ENCODE measurements at places on chromosomes 3 and 15.
A peak's percentile ranks its signal among the peaks of the same experiment; 100 is the strongest.

DNA sequence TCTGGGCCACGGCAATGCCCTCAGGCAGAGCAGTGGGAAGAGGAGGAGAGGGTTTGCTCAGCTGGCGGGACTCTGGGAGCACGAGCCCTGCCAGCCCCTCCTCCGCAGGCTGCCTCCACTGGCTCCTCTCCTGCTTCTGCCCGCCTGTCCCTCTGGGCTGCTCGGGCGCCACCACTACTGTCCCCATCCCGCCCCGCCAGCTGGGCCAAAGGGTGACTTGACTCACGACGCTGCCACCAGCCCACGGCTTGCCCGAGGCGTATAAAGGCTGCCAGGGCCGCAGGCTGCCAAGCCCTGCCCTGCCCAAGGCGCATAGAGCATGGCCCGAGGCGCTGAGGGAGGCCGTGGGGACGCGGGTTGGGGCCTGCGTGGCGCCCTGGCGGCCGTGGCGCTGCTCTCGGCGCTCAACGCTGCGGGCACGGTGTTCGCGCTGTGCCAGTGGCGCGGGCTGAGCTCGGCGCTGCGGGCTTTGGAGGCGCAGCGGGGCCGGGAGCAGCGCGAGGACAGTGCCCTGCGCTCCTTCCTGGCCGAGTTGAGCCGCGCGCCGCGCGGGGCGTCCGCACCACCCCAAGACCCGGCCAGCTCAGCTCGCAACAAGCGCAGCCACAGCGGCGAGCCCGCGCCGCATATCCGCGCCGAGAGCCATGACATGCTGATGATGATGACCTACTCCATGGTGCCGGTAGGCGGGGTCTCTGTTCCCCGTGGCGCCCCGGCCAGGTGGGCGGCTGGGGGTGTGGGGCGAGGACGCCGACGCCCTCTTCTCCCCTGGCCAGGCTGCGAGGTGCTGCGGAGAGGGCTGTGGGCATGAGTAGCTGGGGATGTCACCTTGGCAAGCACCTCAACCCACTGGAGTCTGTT, at the start of gene GLDN:
GLDN (plus strand) TSS at position 290 of the 861 bp plus-strand sequence; CDS start at position 320, 30 bp downstream.
- DNase-seq = no peak

DNA sequence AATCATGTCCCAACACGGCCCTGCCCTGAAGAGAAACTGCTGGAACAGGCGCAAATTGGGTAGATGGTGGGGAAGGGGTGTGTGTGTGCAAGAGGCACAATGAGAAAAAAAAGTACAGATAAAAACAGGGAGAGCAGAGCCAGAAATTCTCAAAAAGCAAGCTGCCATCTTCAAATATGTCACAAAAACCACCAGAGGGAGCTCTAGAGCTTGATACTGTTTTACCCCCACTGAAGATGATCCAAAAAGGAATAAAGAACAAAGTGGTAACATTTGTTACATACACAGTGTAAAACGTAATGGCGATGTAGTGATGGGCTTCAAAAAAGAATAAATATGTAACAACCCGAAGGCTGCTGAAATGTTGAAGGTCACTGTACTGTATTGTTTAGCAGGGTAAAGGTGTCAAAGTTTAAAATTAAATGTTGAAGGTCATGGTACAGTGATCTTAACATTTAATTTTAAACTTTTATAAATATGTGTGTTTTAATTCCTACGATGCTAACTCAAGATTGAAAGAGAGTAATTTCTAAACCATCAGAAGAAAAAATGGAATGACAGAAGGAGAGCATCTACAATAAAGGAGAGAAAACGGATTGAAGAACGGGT, 6.0 kb downstream of the SNRPA1 start:
- DNase-seq = peak; percentile 66

- DNase-seq = no peak
These were observed 1.5 kb upstream of the CNTN6 start for GRCh38 chr3:1091286-1091685.

- DNase-seq = no peak
These were observed 21.3 kb downstream of the DNAJB8 start for GRCh38 chr3:128445357-128445756.

GRCh38 chr15:81611679-81612078, 237.7 kb upstream of the TMC3 start:
- no peak for DNase-seq

DNA sequence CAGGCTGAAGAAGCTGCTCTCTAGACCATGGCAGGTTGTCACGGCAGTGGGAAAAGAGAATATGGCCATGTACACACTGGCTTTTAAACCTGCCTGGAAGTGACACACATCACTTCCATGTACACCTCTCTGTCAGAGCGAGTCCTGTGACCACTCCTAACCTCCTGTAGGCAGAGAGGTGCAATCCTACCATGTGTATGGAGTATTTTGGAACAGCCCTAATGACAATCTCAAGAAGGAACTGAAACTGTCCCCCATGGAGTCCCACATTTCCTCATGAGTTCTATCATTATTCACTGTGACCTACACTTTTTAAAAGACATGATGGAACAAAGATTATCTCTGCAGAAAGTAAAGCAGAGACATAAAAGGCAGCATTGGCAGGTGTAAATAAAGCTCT, 153.4 kb upstream of the PFN2 start:
- no peak for DNase-seq

- peak; percentile 19 for DNase-seq
These were observed 472.3 kb upstream of the CBLB start for GRCh38 chr3:106341087-106341486.

- peak; percentile 56 for DNase-seq
These were observed 175.0 kb upstream of the MCTP2 start for GRCh38 chr15:94056314-94056713.

DNA sequence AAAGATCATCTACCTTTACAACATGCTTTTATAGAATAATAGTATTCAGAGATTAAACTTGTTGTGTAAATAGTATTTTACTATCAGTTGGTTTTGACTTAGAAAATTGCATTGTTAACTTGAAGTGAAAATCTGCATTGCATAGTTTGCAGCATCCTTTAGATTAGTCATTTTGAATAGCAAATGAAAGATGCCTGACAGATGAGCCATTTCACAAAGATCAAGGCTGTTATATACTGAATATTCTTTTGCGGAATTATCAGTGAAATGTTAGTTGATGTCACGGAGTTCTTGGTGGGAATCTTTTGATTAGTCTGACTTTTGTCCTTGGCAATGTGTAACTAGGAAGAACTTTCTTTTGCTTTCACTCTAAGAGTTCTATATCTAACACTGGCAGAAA, 24.5 kb downstream of the RSRC1 start:
- DNase-seq = no peak

DNA sequence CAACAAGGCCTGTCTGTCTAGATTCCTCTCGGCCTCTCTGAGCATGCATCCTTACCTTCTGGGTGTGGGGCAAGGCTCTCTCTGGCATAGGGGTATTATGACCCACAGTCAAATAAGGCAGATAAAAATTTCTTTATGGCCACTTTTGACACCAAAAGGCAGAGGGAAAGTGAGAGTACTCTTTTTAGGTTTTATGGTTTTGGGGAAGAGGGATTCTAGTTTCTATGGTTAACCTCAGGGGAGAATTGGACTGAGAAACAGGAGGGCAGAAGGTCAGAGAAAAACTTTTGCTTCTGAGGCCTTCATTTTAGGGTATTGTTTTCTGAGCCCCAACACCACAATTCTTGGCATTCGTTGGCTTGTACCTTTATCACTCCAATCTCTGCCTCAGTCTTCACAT, 70.0 kb upstream of the CCDC54 start:
- DNase-seq = no peak

DNA sequence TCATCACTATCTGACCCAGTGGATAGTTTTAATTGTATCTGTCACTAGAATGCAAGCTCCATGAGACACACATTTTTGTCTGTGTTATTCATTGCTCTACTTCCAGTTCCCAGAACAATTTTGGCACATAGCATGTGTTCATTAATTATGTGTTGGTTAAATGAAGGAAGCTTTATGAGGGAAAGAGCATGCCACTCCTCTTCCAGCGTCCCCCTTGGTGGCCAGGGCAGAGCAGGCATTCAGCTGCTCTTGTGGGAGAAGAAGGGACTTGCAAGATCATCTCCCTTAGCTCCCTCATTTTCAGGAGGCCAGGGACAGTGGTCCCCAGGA, 489 bp upstream of the GALNT15 start:
- peak; percentile 62 for DNase-seq

- peak; percentile 25 for DNase-seq
These were observed 13.3 kb upstream of the TMEM87A start for GRCh38 chr15:42286445-42287029.

DNA sequence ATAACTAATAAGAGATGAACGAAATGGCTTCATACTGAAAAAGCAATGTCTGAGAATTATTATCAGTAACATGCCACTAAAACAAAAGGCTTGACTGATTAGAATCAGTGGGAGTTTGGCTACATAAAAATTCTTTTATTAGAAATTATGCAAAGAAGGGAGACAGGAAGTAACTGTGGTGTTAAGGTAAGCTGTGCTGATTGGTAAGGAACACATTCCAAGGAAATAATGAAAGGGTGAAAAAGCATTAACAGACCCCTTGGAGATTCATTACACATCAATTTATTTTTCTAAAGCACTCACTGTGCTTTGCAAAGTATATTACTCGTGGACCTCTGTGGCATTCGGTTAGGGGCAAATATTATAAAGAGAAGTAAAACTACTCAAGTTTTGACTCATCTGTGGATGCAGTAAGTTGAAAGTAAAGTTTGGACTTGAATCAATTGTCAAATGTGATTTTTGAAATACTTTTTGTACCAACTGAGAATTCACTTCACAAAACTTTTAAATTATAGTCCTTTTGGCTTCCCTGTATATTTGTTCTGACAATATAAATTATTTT, 176.1 kb upstream of the ZPLD1 start:
- no peak for DNase-seq

GRCh38 chr3:197495499-197495898, 60.3 kb downstream of the BDH1 start:
- DNase-seq = no peak

GRCh38 chr3:192795021-192795420, 67.7 kb upstream of the FGF12 start:
- DNase-seq = peak; percentile 69

DNA sequence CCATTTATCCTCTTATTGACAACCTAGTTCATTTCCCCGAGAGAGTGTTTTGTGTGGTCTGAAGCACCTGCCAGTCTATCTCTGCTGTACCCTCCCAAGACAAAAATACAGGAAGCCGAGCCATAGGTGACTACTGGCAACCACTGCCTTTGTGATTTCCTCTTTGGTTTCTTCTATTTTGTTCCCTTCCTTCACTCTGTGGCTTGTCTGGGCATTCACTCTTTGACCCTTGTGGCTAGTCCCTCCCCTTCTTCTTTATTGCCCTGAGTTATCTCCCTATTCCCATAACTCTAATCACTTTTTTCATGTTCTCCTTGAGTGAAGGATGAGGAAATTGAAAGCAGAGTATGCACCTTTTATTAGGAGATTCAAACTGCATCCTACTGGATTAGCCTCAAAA, at the start of gene ADGRG7:
ADGRG7 (plus strand) TSS at position 297 of the 400 bp plus-strand sequence. CDS start 256 bp downstream, outside the sequence.
- DNase-seq = no peak

DNA sequence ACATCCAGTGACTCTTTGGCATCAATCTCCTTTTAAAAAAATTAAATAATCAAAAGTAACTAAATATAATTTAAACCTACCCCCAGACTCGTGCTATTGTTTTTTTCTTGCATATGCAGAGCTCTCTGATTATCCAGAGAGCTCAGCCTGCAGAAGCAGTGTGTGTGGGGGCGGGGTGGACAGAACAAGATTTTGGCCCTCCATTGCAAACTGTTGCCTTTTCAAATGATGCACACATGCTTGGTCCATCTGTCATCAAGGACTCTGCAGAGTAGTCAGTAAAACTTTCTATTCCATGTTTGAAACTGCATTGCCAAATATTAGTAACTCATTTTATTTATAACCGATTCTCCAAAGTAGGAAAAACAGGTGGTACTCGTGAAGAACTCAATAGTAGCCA, 28.6 kb upstream of the STXBP5L start:
- no peak for DNase-seq

- no peak for DNase-seq
These were observed 6.4 kb downstream of the TMCO5A start for GRCh38 chr15:37940876-37941275.

GRCh38 chr3:187264021-187264420, 27.5 kb downstream of the MASP1 start:
- peak; percentile 81 for DNase-seq

GRCh38 chr3:195007766-195008165, 263.2 kb downstream of the XXYLT1 start:
- DNase-seq = no peak

GRCh38 chr15:33671456-33671855, 296.8 kb upstream of the CHRM5 start:
- DNase-seq = no peak

- no peak for DNase-seq
These were observed 71.0 kb downstream of the ZMAT3 start for GRCh38 chr3:179000659-179001058.

- peak; percentile 83 for DNase-seq
These were observed 116.7 kb downstream of the DLG1 start for GRCh38 chr3:197181741-197182140.

DNA sequence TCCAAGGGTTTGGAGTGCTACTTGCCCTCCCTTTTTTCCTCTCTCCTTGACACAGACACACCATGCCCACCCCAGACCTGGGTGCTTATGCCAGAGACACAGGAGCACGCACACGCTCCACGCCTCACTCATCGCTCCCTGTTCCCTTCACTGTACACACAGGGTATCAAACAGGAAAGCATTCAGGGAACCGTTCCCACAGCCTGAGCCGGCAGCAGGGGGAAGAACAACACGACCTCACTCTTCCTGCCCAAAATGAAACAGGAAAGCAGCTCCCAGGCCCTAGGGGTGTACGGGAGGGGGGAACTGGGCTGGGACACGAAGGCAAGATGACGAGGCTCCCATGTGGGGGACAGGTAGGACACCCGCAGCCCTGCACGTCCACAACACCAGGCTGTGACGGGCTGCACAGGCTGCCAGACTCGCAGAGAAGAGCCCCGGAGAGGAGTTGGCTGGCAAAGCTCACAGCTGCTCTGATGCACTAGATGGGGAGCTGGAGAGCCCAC, 11.2 kb downstream of the DLL4 start:
- DNase-seq = no peak

DNA sequence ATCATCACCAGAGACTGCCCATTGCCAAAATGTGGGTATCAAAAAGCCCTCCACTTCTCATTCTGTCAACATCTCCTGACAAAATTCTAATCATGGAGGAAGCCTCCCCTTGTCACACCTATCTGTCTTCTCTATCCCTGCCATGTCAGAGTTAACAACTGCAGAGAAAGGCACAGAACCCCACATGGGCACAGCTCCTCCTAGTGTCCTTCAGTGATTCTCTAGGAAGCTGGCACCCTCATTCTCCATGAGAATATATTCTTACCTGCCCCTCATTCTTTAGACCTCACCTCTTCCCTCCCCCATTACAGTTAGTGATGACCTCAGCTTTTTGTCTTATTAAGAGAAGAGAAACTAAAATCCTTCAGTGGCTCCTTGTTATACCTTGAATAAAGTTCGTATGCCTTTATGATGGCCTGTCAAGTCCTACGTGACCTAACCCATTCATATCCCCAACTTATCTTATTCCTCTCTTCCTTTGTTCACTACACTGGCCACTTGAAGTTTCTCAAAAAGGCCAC, 44.6 kb downstream of the NME9 start:
- no peak for DNase-seq
